Activated CD8-positive, alpha-beta memory T cell treated with anti-CD3 and anti-CD28 coated beads for 1 hour (primary cell): ENCODE measurements at places on chromosomes 7 and 10.

DNA sequence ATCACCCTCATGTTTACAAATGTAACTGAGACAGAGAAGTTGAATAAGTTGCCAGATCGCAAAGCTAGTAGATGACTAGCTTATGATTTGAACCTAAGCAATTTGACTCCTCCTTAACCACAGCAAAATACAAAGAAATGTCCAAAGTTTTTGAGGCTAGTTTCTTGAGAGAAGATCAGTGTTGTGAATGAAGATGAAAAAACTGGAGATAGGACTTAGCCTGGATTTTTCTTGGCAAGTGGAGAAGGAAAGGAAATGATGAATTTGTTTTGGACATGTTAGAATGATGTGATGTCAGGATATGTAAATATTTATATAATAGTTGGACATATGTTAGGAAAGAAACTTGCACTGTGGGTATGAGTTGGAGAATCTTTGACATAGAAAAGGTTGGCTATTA is 149.8 kb downstream of the LSMEM1 start:
- DNase-seq, result no peak

DNA sequence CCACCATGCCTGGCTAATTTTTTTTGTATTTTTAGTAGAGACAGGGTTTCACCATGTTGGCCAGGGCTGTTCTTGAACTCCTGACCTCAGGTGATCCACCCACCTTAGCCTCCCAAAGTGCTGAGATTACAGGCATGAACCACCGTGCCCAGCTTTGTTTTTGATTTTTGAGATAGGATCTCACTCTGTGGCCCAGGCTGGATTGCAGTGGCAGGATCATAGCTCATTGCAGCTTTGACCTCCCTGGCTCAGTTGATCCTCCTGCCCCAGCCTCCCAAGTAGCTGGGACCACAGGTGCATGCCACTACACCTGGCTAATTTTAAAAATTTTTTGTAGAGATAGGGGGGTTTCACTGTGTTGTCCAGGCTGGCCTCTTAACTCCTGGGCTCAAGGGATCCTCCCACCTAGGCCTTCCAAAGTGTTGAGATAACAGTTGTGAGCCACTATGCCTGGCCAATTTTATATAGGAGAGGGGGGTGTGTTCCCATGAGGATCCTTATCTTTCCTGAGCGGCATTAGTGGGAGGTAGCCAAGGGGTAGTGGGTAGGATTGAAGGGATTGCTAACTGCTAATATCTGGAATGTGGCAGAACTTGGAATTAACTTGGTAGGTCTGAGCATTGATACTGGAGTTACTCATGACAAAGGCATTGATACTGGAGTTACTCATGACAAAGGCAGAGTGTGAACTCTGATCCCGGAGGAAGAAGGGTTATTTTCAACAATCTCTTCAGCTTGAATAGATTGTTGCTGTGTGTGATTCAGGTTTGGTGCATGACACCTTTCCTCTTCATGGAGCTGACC is 1.0 kb upstream of the NOLC1 start:
- no peak for DNase-seq

DNA sequence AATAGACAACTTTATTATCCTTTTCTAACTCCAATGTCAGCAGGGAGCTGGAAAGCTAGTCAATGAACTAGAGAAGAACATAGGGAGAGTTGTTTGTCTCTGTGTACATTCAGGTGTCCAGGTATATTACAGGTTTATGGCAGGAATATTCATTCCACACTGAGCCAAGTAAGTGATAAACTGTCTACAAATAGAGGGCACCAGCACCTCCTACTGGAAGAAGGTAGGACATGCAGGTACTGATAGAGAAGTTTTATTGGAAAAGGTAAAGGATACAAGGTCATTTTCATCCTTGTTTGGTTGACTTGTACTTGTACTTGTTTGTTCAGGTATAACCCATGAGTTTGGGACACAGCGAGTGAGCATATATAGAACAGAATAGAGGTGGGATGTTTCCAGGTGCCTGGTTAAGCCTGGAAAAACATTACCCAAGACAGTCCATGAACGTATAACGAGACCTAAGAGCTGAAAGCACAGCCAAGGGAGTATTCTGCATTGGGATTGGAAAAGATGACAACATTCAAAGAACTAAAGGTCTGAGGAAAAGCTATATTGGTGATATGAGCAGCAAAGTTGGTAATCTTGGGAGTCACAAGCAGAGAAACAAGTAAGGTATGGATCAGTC is 61.4 kb upstream of the PPP1R3C start:
- DNase-seq, result no peak

DNA sequence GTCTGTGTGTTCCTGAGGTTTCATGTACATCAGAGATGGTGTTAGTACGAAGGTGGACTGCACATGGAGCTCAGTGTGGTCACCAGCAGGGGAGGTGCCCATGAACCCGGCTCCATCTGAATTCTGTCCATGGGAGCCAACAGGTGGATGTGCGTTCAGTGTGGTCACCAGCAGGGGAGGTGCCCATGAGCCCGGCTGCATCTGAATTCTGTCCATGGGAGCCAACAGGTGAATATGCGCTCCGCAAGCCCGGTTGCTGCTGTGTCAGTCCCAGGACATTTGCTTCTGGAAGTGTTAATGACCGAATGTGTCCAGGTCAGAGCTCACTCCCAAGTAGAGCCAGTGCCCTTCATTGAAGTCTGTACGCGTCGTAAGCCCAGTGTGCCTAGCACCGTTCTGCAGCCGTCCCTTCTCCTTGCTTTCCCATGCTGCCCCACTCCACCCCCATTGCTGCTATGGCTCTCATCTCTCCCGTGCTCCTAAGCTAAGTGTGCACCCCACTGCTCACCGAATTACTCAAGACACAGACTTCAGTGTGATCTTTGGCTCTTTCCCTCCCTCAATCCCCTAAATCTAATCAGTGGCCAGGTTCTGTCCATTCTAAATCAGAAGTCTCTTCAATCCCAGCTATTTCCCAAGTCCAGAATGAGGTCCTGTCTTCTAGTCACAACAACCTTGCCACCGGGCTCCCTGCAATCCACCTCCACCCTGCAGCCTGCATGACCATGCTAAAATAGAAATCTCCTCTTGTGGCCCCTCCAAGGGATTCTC is 352.4 kb downstream of the TCERG1L start:
- DNase-seq, result no peak

- DNase-seq, result peak; percentile 11
These were observed 110.7 kb downstream of the ZNF467 start for GRCh38 chr7:149662591-149663095.

- no peak for DNase-seq
These were observed 722 bp downstream of the DENND10 start for GRCh38 chr10:119104654-119105015.

DNA sequence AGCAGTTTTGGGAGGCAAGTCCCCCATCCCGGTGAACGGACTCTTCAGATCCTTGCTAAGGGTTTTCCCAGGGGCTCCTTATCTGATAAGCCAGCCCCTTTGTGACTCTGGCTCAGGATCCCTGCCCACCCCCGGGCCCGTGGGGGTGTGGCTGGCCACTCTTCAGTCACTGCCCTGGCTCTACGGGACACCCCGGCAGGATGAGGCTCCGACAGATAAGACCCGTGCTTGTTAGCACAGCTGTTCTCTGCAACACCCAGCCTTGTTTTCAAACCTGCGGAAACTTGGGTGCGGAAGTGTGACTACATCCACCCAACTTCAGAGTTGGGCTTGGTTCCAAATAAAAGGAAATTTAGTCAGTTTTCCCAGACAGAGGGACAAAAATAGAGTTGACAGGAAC is 66.7 kb upstream of the PODXL start:
- DNase-seq, result no peak
